Left lung (tissue), 14 donors: ENCODE measurements at places on chromosomes 11 and 22.

- H3K27me3 ChIP-seq, result no peaks in the 10 kb centered on the region
- no peak overlapping the region for H3K4me3 ChIP-seq
- DNase-seq, result no peak
- H3K27ac ChIP-seq, result no peak overlapping the region
- H3K4me1 ChIP-seq, result no peaks in the 10 kb centered on the region
- no peaks in the 10 kb centered on the region for H3K36me3 ChIP-seq
Observed at GRCh38 chr11:107991868-107992414, 16.8 kb upstream of the CUL5 start.

DNA sequence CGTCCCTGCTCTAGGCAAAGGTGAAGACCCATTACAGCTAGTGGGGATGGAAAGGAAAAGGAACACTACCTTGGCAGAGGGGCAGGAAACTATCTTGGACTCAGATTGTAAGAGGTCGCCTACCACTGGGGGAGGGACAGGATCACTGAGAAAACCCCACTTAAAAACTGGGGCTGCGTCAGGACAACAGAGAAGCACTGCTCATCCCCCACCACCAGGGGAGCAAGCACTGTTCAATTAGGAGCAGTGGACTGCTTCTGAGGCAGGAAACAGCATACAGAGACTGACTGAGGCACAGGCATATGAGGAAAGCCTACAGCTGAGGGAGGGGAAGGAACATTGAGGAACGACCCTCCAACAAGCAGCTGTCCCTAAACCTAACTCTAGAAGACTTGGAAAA is 20.8 kb upstream of the DLAT start:
- DNase-seq, result no peak
- no peaks in the 10 kb centered on the region for H3K36me3 ChIP-seq
- no peak overlapping the region for H3K4me3 ChIP-seq
- H3K4me1 ChIP-seq, result no peaks in the 10 kb centered on the region
- H3K27me3 ChIP-seq, result no peaks in the 10 kb centered on the region
- no peak overlapping the region for H3K27ac ChIP-seq

DNA sequence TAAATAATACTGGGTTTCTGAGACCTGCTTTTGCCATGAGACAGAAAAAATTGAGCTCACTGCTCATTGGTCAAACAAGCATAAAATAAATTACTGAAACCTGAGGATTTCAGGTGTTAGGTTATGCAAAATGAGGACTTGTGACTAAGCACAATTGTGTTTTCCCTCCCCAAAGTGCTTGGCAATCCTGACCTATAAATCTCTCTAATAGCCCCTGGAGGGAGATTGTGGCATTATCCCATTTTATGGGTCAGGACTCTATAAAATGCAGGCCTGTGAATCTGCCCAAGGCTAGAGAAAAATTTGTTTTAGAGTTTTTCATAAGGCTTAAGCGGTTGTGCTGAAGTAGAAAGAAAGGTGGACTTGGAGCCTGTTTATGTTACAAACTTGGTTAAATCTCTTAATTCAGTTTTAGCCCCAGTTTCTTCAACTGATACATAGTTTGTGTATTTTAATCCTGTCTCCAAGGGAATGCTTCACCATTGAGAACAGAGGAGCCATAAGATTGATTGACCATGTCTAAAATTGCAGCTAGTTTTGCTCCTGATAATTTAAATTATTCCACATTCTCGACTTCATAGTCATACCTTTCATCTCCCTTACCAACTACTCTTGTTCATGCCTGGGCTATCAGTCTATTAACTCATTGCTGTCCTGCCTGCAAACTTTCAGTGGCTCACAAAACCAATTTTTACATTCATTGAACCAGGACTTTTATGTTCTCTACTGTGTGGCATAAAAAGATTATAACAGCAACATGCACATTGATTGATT is 63.6 kb upstream of the LRRC4C start:
- H3K27me3 ChIP-seq, result no peaks in the 10 kb centered on the region
- H3K4me3 ChIP-seq, result no peak overlapping the region
- no peak overlapping the region for H3K27ac ChIP-seq
- DNase-seq, result no peak
- H3K4me1 ChIP-seq, result no peaks in the 10 kb centered on the region
- no peaks in the 10 kb centered on the region for H3K36me3 ChIP-seq

DNA sequence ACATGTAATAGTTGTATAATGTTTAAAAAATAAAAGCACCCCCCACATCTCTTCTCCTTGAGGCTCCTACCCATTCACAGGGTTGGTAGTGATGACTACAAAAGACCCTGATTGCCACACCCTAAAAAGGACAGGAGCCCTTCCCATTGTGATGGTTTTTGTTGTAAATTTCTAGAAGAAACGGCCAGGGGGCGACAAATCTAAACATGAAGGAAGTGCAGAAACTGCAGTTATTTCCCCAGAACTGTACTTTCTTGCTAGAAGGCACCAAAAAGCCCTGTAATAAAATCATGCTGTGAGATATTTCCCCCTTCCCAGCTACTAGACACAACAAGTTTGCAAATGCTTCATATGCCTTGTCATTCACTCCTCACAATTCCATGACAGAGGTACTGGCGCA is 10.8 kb downstream of the PRR5L start:
- no peak for DNase-seq
- H3K4me3 ChIP-seq, result no peak overlapping the region
- no peaks in the 10 kb centered on the region for H3K4me1 ChIP-seq
- no peaks in the 10 kb centered on the region for H3K36me3 ChIP-seq

GRCh38 chr11:33197915-33198727 is 36.8 kb upstream of the CSTF3 start:
- no peaks in the 10 kb centered on the region for H3K27me3 ChIP-seq
- H3K36me3 ChIP-seq, result no peaks in the 10 kb centered on the region
- DNase-seq, result no peak

DNA sequence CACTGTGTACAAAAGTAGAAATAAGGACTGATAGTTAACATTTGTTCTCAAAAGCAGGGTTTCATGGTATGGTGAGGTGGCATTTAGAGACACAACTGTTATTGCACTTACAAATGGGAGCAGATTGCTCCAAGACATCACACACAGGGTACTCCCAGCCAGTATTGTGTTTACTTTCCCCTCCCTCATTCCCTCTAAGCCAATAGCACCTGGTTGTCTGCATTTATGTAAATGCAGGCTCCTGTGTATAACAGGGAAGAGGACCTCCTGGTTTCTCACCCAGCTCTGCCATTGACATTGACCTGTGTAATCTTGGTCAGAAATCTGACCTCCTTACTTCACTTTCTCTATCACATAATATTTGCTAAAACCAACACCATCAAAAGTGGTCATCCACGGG is 154.4 kb downstream of the NAV2 start:
- DNase-seq, result no peak
- H3K27me3 ChIP-seq, result no peaks in the 10 kb centered on the region
- no peak overlapping the region for H3K4me3 ChIP-seq
- no peaks in the 10 kb centered on the region for H3K4me1 ChIP-seq
- no peak overlapping the region for H3K27ac ChIP-seq

GRCh38 chr11:1829039-1829820 is 5.6 kb upstream of the SYT8 start:
- no peak overlapping the region for H3K4me3 ChIP-seq
- H3K4me1 ChIP-seq, result peaks cover 69% of the 10 kb centered on the region
- DNase-seq, result no peak
- H3K27ac ChIP-seq, result peak overlapping the region; percentile 7
- peaks cover 67% of the 10 kb centered on the region for H3K27me3 ChIP-seq

DNA sequence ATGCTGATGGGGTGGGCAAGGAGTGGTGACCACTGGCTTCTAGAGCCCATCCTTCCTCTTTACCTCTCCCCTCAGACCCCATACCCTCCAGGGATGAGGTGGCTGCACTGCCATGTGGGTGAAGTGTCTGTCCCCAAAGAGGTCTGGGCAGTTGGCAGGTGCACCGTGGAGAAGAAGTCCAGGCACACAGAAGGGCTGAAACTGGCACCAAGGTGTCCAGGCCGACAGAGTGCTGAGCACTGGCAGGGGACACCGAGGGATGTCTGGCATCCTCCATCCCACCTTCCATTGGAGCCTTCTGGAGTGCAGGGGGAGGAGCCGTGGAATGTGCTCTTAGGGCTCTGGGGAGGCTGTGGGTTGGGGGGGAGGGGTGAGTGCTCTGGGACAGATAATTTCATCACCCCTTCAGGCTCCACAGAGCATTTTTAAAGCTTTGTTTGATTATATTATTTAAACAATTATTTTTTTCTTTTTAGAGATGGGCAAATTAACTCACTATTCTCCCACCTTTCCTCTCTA is 37.9 kb downstream of the PKNOX2 start:
- no peaks in the 10 kb centered on the region for H3K4me1 ChIP-seq
- no peak overlapping the region for H3K4me3 ChIP-seq
- no peaks in the 10 kb centered on the region for H3K27me3 ChIP-seq
- H3K27ac ChIP-seq, result no peak overlapping the region

DNA sequence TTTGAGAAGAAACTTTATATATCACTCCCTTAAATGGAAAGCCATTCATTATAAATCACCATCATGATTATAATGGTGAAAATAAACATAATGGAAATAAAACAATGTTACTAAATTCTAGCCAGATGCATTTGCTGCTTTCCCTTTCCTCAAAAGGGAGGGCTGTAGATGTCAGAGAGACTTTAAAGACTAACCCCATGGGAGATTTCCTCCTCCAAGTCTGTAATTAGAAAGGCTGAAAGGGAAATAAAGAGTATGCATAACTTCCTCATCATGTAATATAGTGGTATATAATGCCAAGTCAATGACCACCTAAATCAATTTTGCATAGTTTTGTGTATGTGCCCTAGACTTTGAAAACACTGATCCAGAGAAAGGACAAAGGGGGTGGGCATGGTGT is 6.4 kb downstream of the CD6 start:
- no peaks in the 10 kb centered on the region for H3K36me3 ChIP-seq
- no peaks in the 10 kb centered on the region for H3K4me1 ChIP-seq
- H3K27ac ChIP-seq, result no peak overlapping the region
- no peak overlapping the region for H3K4me3 ChIP-seq

DNA sequence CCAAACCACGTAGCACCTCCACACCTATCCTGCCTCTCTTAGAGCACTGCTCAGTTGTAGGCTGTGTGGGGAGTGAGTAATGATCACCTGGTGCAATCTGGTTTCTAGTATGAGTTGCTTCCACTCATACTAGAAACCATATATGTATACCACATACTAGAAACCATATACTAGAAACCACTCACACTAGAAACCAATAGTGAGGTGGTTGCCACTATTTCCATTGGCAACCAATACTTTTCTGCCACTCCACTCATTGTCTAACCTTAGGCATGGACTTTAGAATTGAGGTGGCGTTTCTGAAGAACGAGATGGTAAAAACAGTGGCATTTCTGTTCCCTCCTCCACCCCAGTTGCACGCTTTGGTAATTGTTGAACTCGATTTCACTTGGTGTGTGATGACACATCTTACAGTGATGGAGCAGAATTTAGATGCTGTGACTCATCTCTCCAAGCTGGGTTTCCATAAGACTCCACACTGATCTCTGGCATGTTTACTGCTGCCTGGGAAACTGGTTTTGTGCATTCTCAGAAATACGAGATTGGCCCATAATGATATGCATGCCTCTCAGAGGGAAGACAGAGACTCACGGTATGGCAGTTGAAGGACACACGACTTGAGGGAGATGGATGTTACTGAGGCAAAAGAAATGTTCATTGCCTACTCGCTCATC is 82.9 kb downstream of the KIRREL3 start:
- no peak overlapping the region for H3K4me3 ChIP-seq
- no peaks in the 10 kb centered on the region for H3K36me3 ChIP-seq
- H3K27ac ChIP-seq, result no peak overlapping the region
- H3K27me3 ChIP-seq, result no peaks in the 10 kb centered on the region
- no peaks in the 10 kb centered on the region for H3K4me1 ChIP-seq

DNA sequence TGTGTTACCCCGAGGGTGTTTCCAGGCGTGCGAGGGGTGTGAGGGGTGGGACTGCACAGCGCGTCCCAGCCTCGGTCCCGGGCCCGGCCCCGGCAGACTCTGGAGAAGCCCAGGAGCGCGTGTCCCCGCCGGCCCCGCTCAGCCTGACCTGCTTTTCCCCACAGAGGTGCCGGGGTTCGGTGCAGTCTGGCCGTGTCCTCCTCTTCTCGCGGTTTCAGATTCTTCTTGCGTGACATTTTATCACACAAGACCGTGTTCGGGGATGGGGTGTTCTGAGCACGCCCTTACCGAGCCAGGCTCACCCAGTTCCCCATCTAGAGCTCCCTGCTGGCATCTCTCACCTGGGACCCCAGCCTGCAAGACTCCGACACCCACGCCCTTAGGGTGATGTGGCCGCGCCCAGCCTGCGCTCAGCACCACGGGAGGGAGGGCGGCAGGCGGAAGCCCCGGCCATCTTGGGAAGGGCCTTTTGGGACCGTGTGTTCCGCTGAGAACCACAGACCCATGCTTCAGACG is 775.6 kb downstream of the BRD1 start:
- DNase-seq, result peak; percentile 6
- H3K4me1 ChIP-seq, result no peaks in the 10 kb centered on the region
- peak overlapping the region; percentile 18 for H3K4me3 ChIP-seq
- no peaks in the 10 kb centered on the region for H3K27me3 ChIP-seq
- H3K27ac ChIP-seq, result no peak overlapping the region

GRCh38 chr11:67997475-67997921 is 6.4 kb downstream of the UNC93B1 start:
- no peaks in the 10 kb centered on the region for H3K36me3 ChIP-seq
- no peaks in the 10 kb centered on the region for H3K27me3 ChIP-seq
- peaks cover 5% of the 10 kb centered on the region for H3K4me1 ChIP-seq
- H3K4me3 ChIP-seq, result no peak overlapping the region
- peak; percentile 79 for DNase-seq
- no peak overlapping the region for H3K27ac ChIP-seq

- H3K4me3 ChIP-seq, result no peak overlapping the region
- H3K36me3 ChIP-seq, result no peaks in the 10 kb centered on the region
- H3K27ac ChIP-seq, result no peak overlapping the region
- DNase-seq, result peak; percentile 71
- no peaks in the 10 kb centered on the region for H3K4me1 ChIP-seq
Observed at GRCh38 chr11:119518746-119519730, 96.1 kb upstream of the THY1 start.

- H3K36me3 ChIP-seq, result no peaks in the 10 kb centered on the region
- no peak overlapping the region for H3K4me3 ChIP-seq
- no peaks in the 10 kb centered on the region for H3K27me3 ChIP-seq
- no peaks in the 10 kb centered on the region for H3K4me1 ChIP-seq
- DNase-seq, result no peak
- peak overlapping the region; percentile 53 for H3K27ac ChIP-seq
Observed at GRCh38 chr11:94750319-94751217, 17.6 kb upstream of the AMOTL1 start.

DNA sequence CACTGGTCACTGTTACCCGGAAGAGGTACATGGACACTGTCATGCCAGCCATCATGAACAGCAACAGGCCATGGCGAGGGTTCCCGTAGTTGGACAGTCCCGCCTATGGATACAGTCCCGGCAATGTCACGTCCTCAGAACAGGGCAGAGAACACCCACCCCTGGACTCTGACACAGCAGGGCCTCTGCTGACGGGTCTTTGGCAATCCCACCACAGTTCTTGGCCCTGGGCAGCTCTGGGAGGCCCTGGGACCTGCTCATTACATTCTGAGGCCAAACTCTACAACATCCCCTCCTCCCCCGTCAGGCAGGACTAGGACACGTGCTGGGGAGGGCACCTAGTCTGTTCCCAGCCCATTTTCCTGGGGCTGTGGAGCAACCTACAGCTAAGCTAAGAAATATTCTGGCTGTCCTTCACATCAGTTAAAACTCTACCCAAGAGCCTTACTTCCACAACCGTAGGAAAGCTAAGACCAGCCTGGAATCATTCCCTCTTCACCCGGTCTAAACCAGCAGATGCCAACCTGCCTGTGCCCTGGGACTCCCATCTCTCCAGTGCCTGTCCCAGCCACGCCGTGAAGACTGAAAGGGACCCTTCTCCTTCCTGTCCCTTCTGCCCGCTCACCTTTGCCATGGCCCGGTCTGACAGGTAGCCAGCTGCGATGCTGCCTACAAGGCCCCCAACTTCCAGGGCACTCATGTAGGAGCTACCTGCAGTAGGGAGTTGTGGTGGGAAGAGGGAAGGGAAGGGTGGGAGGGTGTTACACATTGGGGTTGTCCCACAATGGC is 4.5 kb downstream of the SLC37A4 start:
- no peak overlapping the region for H3K4me3 ChIP-seq
- H3K27ac ChIP-seq, result no peak overlapping the region
- H3K4me1 ChIP-seq, result peaks cover 15% of the 10 kb centered on the region
- DNase-seq, result no peak
- peaks cover 59% of the 10 kb centered on the region for H3K36me3 ChIP-seq
